H54 (cell line): ENCODE measurements at places on chromosomes 11 and 22.

GRCh38 chr11:2790568-2790921 is 90.8 kb upstream of the KCNQ1OT1 start:
- no peak for DNase-seq

GRCh38 chr22:46815896-46816731 is 53.7 kb downstream of the TBC1D22A start:
- no peak for DNase-seq

- DNase-seq: no peak
These were observed 592 bp downstream of the EEF1G start for GRCh38 chr11:62573006-62573591.

DNA sequence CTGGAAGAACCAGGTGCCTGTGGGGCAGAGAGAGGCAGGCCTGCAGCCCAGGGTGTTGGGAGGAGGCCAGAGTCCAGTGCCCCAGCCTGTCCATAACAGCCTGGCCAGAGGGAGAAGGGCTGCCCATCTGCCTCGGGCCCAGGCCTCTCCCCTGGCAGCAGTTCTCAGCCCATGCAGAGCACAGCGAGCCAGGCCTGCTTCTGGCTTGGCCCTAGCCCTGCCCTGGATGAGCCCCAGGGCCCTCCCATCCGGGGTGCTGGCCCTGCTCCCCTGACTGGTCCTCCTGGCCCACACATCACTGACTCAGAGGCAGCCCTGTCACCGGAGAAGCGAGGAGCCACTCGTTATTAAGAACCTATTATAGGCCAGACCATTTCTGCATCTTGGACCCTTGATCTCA is 19.7 kb upstream of the MYRF start:
- DNase-seq: peak; percentile 95

GRCh38 chr22:50542416-50542927 is 3.2 kb upstream of the KLHDC7B start:
- no peak for DNase-seq

- DNase-seq: no peak
These were observed 51.8 kb downstream of the C11orf71 start for GRCh38 chr11:114348200-114349191.

DNA sequence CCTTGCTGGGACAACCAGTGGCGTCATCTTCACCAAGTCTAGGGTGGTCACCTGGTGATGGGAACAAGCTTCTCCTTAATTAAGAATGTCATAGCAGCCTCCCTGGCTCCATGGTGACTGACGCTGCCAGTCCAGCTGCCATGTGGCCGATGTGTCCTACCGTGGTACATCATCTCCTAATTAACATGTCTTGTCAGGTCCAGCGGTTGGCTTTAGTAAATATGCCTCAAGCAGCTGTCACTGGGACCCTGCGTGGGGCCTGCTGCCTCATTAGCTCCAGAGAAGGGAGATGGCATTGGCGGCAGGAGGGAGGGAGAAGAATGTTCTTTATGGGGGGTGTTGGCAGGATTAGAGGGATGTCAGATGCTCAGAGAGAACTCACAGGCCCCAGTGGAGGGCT is 271.9 kb downstream of the ST3GAL4 start:
- DNase-seq: no peak

- no peak for DNase-seq
These were observed 21.2 kb downstream of the SUN2 start for GRCh38 chr22:38734421-38735100.

DNA sequence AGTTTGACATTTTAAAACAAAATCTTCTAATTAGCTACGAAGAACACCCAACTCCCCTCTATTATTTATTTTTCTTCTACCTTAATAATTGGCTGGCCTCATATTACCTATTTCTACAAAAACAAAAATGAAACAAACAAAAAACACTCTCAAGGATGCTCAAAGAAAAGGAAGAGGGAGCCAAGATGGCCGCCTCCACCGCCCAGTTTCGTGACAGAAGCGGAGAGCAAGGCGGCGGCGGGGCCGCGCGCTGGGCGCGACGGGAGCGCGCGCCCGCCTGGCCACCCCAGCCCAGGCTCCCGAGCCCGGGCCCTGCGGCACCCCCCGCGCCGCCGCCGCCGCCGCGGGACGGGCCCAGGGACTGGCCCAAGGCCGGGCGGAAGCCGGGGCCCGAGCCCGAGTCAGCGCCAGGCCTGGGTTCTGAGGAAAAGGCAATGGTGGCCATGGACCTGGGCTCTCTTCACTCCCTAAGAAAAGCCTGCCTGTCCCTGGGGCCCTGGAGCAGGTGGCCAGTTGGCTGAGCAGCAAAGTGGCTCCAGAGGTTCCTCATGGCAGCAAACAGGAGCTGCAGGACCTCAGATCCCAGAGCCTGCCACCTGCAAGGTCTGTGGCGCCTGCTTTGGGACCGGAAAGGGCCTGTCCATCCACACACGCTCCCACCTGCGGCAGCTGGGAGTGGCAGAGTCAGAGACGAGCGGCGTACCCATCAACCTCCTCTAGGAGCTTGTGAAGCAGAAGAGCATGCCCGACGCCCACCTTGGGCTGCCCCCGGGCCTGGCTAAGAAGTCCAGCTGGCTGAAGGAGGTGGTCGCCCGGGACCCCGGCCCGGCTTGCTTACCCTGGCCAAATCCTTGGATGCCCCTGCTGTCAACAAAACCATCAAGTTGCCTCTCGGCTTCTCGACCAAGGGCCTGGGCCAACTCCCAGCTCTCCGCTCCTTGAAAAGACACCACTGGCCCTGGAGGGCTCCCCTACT is 543.2 kb upstream of the CCDC179 start:
- no peak for DNase-seq

GRCh38 chr11:93197380-93198214 is at the start of gene SLC36A4:
TSS of gene SLC36A4 (minus strand) at chr11:93197991. CDS start at chr11:93197832, 159 bp downstream.
- peak; percentile 51 for DNase-seq

GRCh38 chr11:74592441-74593362 is at the start of gene POLD3:
TSS of gene POLD3 (plus strand) at chr11:74592582. CDS start at chr11:74592659, 77 bp downstream.
- DNase-seq: peak; percentile 84
